ENCODE measurements at places on chromosomes 2 and 18.
A peak's percentile ranks its signal among the peaks of the same experiment; 100 is the strongest.

GRCh38 chr2:85988914-85989270, 100.1 kb upstream of the ST3GAL5 start:
- DNase-seq: no peak

DNA sequence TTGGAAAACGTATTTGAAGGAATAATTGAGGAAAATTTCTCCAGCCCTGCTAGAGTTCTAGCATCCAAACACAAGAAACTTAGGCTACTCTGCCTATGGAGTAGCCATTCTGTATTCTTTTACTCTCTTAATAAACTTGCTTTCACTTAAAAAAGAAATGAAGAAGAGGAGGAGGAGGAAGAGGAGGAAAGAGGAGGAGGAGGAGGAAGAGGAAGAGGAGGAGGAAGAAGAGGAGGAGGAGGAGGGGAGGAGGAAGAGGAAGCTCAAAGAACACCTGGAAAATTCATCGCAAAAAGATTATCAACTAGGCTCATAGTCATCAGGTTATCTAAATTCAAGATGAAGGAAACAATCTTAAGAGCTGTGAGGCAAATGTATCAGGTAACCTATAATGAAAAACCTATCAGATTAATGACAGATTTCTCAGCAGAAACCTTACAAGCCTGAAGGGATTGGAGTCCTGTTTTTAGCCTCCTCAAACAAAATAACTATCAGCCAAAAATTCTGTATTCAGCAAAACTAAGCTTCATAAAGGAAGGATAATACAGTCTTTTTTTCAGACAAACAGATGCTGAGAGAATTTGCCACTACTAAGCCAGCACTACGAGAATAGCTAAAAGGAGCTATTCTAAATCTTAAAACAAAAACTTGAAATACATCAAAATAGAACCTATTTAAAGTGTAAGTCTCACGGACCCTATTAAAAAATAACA, 56.2 kb upstream of the DSC1 start:
- no peak for DNase-seq

DNA sequence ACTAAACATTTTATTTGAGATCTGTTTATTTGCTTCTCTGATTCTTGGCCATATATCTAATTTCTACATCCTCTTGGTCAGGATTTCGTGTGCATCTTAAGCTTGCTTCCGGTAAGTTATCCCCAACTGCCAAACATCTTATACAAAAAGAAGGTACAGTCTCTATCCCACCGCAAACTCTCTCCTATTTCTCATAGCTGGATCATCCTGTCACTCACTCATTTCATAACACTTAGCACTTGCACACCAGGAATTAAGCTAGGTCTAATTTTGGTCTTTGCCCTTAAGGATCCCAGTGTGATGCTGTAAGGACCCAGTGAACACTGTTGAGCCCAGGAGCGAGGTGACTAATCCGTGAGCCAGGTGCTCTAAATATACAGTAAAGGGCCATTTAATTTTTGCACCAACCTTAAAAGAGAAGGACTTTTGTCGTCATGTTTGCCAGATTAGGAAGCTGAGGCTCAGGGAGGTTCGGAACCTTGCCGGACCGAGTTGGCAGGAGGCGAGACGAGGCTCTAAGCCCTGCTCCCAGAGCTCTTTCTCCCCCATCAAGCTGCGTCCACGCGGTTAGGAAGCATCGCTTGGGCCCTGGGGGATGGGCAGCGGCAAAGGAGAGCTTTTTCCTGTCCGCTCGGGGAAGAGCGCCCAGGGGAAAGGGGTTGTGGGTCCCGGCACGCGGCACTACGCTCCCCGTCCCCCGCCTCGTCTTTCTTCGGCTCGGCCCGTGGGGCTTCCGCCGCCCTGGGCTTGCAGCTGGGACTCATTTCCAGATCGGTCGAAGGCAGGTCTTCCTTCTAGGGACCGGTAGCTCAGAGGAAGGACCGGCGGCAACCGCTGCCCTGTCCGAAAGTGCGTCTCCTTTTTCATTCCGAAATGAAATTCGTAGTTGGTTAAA, 4.1 kb upstream of the ITPRIPL1 start:
- DNase-seq: peak; percentile 36

- no peak for DNase-seq
Measured at GRCh38 chr2:87401726-87402345, 346.1 kb upstream of the PLGLB2 start.

DNA sequence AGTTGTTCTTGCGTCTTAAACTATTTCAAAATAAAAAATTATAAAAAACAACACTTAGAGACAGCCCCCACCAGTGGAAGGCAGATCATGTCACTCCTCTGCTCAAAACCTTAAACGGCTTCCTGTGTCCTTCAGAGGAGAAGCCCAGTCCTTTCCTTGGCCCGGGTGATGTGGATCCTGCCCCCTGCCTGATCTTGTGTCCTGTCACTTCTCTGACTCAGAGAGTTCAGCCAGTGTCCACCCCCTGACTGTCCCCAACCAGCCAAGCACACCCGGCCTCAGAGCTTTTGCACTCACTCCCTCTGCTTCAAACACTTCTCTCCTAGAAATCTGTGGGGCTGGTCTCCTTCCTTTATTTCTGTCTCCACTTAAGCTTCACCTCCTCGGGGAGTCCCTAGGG, 35.4 kb downstream of the TOGARAM2 start:
- DNase-seq: no peak

DNA sequence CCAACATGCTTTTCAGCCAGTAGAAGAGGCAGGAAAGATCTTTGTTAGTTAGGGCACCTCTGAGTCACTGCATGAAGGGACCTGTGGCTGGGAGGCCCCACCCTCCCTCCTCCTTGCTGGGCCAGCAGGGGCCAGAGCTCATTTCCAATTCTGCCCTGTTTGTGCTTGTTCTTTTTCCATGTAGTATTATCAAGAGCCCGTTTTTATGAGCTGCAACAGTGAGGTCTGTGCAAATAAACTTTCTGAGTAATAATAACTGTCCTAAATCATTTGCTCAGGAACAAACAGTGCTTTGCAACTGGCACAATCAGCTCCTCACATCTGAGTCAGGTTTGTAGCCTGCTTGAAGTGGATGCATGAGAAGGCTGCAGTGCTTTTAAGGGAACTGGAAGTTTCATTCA, 128.0 kb downstream of the ARL4C start:
- peak; percentile 11 for DNase-seq

GRCh38 chr2:20397811-20398447, 47.3 kb upstream of the PUM2 start:
- DNase-seq: no peak

DNA sequence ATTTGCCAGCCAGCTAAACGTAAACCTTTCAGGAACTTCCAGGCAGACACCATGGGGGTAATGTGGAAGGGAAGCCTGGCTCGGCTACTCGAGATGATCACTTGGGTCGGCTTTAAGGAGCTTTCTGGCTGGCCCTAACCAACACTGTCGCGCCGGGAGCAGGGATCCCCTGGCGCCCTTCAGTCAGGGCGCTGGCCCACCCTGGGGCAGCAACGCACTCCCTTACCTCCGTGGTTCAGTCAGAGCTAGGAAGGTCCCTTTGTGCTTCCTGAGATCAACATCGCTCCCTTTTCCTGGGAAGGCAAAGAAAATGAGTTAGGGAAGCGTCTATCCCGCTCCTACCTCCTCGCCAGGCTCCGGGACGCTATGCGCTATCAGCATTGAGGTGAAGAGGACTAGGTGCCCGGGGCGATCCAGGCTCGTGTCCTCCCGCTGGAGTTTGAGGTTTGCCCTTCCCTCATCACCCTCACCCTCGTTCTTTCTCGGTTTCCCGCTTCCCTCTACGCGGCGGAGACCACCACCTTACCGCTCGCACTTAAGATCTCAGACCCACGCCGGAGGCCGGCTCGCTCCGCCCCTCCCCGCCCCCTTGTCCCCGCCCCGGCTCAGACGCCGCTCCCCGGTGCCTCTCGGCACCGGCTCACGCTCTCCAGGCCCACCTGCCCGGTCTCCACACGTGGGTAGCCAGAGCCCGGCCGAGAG, 449 bp upstream of the ATRAID start:
- no peak for DNase-seq

DNA sequence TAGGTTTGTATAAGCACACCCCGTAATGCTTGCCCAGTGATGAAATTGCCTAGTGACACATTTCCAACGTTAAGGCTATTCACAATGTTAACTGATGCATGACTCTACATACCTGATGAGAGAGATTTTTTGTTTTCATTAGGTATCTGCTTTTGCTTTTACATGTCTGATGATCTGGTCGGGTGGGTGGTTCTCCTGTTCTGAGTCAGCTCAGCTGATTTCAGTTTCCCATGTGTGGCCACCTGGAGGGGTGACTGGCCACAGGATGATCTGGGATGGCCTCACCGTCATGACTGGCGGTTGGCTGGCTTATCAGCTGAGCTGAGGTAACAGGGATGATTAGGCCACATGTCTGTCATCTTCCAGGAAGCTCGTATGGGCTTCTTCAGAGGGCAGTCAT, 33.8 kb upstream of the ACYP2 start:
- DNase-seq: no peak

DNA sequence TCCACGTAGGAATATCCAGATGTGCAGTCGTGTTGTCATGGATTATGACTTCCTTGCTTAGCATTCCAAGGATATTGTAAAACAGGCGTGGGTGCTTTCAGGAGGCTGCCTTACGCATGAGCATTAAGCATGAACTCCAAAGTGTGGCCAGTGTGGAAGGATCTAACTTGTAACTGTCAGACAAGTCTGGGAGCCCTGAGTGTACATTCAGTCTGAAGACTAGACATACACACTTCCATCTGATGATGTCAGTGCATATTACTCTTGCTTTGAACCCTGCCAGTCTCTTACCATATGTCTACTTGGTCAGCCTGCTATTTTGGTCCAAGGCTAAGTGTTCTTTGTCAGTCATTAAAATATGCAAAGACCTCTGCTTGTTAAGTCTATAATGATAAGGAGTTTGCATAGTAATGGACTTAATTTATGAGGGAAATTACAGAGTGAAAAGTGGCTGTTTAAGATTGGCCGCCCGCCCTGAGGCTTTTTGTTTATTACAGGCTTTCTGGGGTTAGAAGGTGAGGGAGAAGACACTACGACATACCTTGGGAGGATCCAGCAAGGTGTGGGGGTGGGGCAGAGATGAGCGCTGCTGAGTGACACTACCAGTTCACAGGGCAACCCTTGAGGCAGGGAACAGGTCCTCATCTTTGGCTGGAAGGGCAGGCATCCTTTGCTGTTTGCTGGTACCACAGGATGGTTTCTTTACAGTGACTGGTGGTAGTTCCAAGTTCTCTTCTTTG, 48.3 kb downstream of the CABLES1 start:
- DNase-seq: no peak

DNA sequence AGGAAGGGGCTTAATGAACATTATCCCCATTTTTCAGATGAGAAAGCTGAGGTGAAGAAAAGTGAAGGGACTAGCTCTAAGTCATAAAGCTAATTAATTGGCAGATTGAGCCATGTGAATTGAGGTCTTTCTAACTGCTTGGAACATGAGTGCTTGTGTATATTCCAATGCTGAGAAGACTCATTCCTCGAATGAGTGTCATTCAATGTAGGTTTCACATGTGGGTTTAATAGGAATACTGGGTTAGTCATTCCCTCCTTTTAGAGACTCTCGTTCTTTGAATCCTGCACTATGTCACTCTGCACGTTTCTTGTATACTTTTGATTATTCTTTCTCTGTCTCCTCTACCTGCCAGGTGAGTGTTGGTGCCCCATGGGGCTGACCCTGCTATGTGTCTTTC, 218.2 kb downstream of the HRH4 start:
- no peak for DNase-seq

- no peak for DNase-seq
Measured at GRCh38 chr2:164187121-164187520, 434.2 kb downstream of the GRB14 start.

DNA sequence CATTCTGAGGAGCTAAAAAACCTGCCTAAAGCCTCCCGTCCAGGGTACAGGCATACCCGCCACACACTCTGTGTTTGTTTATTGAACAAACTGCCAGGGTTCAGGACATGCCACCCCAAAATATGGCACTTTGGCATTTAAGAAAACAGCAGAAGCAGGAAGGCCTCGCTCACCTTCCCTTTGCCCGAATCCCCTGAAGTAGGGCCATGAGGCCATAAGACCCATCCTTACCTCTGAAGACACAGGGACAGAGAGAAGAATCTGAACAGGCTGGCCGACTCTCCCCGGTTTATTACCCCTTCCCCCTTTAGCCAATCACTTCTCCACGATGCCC, 1.7 kb upstream of the NEURL3 start:
- no peak for DNase-seq

DNA sequence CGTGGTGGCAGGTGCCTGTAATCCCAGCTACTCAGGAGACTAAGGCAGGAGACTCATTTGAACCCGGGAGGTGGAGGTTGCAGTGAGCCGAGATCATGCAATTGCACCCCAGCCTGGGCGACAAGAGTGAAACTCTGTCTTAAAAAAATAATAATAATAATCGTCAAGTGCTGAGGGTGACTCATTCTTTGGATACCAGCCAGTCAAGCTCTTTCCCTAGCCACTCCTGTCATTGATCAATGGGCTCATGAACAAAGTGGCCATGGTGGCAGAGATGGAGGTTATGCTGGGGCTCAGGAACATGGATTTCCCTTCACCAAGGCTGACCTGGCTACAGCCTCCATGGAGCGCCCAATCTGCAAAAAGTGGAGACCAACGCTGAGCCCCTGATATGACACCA, 94.5 kb upstream of the HAAO start:
- DNase-seq: no peak

DNA sequence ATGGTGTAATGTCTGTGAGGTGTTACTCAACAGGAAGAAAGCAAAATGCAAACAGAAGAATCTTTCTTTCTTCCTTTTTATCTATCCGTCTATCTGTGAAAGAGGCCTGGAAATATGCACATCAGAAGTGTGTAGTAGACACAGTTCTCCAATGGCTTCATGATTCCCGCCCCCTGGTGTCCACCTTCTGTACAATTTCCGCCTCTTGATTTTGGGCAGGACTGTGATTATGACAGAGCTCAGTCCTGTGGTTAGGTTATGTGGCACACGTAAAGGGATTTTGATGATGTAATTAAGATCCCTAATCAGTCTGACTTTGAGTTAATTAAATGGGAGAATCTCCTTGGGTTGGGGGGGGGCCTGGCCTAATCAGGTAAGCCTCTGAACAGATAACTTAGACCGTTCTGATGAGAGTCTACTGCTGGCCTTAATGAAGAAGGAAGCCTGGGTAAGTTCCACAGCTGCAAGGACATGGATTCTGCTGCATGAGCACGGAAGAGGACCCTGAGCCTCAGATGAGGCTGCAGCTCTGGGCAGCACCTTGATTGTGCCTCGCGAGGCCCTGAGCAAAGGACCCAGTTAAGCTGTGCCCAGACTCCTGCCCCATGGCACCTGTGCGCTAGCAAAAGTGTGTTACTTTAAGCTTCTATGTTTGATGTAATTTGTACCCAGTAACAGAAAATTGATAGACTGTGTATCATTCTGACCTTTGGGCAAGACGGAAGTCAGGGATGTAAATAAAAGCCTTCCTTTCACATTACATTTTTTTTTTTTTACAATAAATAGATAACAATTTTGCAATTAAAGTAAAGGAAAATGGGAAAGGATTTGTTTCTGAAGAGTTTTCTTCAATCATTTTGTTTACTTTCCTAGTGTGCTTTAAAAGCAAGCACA, 11.3 kb upstream of the KCNF1 start:
- DNase-seq: no peak
